ENCODE measurements at places on chromosomes 12 and 14.

DNA sequence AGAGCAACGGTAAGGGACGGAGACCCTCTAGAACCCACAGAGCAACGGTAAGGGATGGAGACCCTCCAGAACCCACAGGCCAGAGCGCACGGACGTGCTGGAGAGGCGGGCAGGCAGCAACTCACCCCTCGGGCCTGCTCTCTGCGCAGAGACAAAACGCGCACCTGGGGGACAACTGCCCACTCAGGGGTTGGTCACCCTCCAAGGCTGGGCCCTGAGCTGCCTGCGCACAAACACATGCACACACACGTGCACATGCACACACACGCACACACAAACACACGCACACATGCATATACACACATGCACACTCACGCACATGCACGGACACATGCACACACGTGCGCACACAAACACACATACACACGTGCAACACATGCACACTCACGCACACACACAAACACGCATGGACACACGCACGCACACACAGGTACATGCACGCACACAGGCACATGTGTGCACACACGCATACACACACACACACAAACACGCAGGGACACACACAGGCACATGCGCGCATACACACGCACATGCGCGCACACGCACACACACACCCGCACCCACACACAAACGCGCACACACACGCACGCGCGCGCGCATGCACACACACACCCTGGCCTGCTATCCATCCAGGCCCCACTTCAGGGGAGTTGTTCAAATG, 88.3 kb downstream of the NCOR2 start:
- DNase-seq: no peak
- H3K27me3 ChIP-seq: no peaks in the 10 kb centered on the region
- H3K36me3 ChIP-seq: peaks cover 35% of the 10 kb centered on the region
- H3K4me3 ChIP-seq: no peak overlapping the region
- H3K4me1 ChIP-seq: no peaks in the 10 kb centered on the region

DNA sequence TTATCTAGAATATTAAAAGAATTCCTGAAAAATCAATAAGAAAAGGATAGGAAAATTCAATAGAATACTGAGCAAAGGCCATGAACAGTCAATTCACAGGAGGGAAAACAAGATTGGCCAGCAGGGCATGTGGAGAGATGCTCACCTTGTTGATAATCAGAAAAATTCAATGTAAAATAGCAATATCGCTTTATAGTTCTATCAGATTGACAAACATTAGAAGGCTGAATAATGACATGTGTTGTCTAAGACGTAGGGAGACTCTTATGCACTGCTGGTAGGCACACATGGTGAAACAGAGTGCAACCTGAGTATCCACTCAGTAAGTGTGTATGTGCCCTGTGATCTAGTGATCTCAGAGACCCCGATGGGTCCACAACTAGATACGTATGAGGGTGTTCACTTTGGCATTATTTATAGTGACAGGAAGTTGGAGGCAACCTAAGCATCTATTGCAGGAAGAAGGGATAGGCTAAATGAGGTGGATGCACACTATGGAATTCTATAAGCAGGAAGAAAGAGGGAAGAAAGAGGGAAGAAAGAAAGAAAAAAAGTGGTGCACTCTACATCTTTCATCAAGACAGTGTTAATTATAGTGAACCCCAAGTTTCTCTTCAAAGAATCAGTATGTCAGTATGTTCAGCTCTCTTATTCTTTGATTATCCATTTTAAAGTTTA, 3.8 kb upstream of the ANKRD33 start:
- H3K27me3 ChIP-seq: peaks cover 15% of the 10 kb centered on the region
- no peak for DNase-seq
- no peaks in the 10 kb centered on the region for H3K4me1 ChIP-seq
- H3K36me3 ChIP-seq: no peaks in the 10 kb centered on the region
- H3K27ac ChIP-seq: no peak overlapping the region

DNA sequence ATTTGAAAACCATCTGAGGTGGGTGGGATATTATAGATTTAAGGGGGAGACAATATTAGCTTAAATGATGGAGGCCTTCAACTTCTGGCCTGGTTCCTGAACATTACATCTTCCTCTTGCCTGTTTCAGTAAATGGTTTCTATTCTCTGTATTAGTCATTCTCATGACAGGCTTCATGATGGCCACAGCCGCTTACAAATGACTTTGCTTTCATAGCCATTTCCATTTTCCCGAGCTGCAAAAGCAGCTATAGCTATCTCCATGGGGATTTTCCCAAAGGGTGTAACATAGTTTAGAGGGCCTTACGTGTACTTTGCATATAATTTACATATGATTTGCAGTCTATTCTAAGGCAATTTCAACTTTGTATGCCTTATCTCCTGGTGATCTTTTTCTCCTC, 121.8 kb downstream of the NRXN3 start:
- DNase-seq: no peak
- H3K4me1 ChIP-seq: peaks cover 3% of the 10 kb centered on the region
- no peak overlapping the region for H3K4me3 ChIP-seq
- peaks cover 8% of the 10 kb centered on the region for H3K27me3 ChIP-seq

DNA sequence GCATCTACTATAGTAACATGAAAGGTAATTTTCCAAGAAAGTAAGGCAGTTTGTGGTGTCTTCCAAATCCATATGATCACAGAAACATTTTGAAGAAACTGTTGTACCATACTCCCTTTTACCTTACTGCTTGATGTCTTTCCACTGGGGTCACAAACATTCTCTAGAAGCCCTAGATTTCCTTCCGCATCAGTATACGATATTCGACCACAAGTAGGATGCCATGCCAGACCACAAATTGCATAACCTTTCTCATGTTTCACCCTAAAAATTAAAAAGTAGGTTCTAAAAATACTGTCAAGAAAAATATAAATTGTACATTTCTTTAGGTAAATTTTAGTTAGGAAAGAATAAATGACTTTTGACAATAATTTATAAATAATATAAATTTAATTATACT, 26.5 kb downstream of the WDHD1 start:
- no peak for DNase-seq
- H3K36me3 ChIP-seq: peaks cover 4% of the 10 kb centered on the region
- no peak overlapping the region for H3K4me3 ChIP-seq
- no peaks in the 10 kb centered on the region for H3K4me1 ChIP-seq
- no peaks in the 10 kb centered on the region for H3K27me3 ChIP-seq

GRCh38 chr12:34054938-34055337, 32.6 kb downstream of the ALG10 start:
- H3K36me3 ChIP-seq: no peaks in the 10 kb centered on the region
- H3K4me1 ChIP-seq: no peaks in the 10 kb centered on the region
- H3K4me3 ChIP-seq: no peak overlapping the region
- DNase-seq: no peak
- H3K27me3 ChIP-seq: no peaks in the 10 kb centered on the region
- H3K27ac ChIP-seq: no peak overlapping the region

- H3K27me3 ChIP-seq: peaks cover 8% of the 10 kb centered on the region
- DNase-seq: no peak
- H3K27ac ChIP-seq: peak overlapping the region; percentile 82
- no peak overlapping the region for H3K4me3 ChIP-seq
Measured at GRCh38 chr12:106132175-106133135, 6.3 kb downstream of the NUAK1 start.

- H3K27me3 ChIP-seq: peaks cover 2% of the 10 kb centered on the region
- DNase-seq: no peak
- H3K27ac ChIP-seq: no peak overlapping the region
- H3K4me3 ChIP-seq: no peak overlapping the region
Measured at GRCh38 chr14:58713677-58714076, 75.9 kb downstream of the DACT1 start.

DNA sequence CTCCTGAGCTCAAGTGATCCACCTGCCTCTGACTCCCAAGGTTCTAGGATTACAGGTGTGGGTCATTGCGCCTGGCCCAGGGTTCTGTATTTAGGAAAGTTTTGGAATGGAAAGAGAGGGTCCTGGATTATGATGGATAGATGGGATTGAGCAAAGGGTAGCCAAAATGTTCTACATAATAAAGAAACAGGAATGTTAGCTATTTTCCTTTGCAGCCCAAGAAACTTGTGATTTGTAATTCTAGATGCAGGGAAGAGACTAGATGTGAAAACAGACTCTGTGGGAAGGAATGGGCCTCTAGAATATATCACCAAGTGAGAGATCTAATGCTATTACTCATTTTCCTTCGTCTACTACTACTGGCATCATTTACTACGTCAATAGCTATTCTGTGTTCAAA, 29.6 kb upstream of the HELB start:
- no peak overlapping the region for H3K4me3 ChIP-seq
- H3K27ac ChIP-seq: no peak overlapping the region
- H3K4me1 ChIP-seq: no peaks in the 10 kb centered on the region

DNA sequence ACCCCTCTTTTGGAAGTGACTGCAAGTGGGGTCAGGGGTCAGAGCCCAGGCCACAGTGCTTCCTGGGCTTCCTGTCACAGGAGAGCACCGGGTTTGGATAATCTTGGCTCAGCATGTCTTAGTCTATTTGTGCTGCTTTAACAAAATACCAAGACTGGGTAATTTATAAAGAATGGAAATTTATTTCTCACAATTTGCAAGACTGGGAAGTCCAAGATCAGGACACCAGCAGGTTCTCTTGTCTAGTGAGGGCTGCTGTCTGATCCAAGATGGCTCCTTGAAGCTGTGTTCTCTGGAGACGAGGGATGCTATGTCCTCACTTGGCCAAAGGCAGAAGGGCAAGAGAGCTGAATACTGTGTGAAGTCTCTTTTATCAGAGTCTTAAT, 74.1 kb downstream of the RIN3 start:
- no peak overlapping the region for H3K4me3 ChIP-seq
- H3K27me3 ChIP-seq: no peaks in the 10 kb centered on the region
- H3K36me3 ChIP-seq: no peaks in the 10 kb centered on the region
- no peak for DNase-seq
- no peaks in the 10 kb centered on the region for H3K4me1 ChIP-seq

DNA sequence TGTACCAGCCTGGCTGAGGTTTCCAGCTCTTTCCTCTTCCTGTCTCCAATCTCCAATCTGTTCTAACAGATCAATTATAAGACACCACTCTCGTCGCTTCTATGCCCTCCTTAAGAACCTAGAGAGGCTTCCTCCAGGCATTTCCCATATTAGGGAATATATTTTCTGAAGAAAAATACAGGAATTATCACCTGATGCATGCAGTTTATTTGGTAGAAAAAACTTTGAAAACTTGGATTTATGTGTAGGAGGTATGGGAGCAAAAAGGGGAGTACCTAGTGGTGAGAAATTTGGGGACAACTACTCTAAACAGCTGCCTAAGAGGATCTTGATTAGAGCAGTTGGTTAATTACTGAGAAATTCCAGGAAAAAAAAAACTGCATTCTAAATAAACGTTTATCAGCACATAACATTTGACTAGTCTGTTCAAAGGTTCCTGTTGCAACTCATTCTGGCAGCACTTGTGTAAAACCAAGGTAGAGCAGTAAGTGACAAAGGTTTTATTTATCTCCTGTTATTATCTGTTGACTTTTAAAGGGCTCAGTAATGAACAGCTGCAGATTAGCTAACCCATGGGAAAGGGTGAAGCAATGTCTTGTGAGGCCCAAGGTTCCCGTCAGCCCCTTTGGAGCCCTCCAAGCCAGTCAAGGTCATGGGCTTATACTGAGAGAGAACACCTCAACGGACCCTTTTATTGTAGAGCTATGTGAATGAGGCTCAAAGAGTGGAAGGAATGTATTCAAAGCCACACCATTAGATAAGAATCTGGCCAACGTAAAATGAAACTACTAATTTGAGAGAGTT, 36.4 kb upstream of the NR1H4 start:
- no peaks in the 10 kb centered on the region for H3K36me3 ChIP-seq
- H3K27ac ChIP-seq: no peak overlapping the region
- H3K27me3 ChIP-seq: peaks cover 5% of the 10 kb centered on the region
- no peak overlapping the region for H3K4me3 ChIP-seq
- H3K4me1 ChIP-seq: peaks cover 10% of the 10 kb centered on the region
- DNase-seq: no peak

DNA sequence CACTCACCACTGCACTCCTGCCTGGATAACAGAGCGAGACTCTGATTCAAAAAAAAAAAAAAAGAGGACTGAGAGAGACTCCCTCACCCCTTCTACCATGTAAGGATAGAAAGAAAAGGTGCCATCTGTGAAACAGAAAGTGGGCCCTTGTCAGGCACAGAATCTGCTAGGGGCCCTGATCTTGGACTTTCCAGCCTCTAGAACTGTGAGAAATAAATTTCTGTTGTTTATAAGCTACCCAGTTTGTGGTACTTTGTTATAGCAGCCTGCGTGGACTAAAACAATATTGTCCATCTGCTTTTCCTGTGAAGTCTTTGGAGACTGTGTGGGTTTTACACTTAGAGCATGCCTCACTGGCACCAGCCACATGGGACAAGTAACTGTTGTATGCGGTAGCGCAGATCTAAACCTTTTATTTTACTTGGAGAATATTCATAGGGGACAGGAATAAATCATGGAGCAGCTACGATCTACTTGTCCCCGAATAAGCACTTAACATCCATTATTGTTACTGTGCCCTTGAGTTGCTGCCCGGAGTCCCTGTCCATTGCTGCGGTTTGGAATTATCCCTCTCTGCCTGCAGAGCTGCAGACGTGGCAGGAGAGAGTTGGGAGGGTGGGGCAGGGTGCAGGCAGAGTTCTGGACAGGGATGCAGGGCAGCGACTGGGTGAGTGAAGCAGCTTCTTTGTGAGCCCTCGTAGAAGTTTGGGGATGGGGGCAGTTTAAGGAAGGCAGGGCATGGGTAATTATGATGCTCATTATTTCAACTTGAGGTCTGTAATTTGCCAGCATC, 52.4 kb upstream of the STON2 start:
- peaks cover 6% of the 10 kb centered on the region for H3K27me3 ChIP-seq
- no peak overlapping the region for H3K4me3 ChIP-seq
- DNase-seq: no peak
- H3K27ac ChIP-seq: no peak overlapping the region

DNA sequence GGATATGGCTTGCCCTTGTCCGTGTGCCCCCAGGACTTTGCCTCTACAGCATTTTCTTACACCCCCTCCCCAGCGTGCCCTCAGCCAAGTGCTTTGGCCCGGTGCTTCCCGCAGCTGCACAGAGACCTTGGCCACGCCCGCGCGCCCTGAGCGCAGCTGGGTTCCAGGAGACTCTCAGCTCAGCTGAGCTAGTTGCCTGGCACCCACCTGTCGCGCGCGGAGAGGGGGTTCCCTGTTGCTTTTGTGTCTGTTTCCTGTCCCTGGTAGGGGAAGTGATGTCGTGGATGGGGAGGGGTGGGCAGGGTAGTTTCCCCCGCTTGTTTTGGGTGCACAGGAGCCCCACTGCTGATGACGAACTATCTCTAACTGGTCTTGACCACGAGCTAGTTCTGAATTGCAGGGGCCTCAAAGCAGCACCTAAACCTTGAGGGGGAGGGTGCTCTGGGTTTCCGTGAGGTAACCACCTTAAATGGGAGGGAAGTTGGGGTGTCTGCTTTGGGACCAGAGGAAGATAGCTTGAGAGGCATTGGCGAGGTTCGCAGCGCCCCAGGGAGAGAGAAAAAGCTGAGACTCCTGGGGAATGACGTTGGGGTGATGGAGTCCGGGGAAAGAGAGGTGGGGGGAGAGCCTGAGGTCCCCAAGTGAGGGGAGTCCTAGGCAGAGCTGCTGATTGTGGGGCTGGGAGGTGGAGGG, 1.5 kb downstream of the DIO3 start:
- H3K27me3 ChIP-seq: peaks cover 74% of the 10 kb centered on the region
- peaks cover 12% of the 10 kb centered on the region for H3K4me1 ChIP-seq
- no peak overlapping the region for H3K27ac ChIP-seq
- H3K36me3 ChIP-seq: peaks cover 4% of the 10 kb centered on the region
